ENCODE measurements at places on chromosomes 16 and 17.

GRCh38 chr17:1251866-1252608 is 18.2 kb upstream of the BHLHA9 start:
- peaks cover 2% of the 10 kb centered on the region for H3K4me1 ChIP-seq
- H3K27me3 ChIP-seq, result peaks cover 15% of the 10 kb centered on the region
- no peak overlapping the region for H3K27ac ChIP-seq
- H3K4me3 ChIP-seq, result no peak overlapping the region
- DNase-seq, result no peak

DNA sequence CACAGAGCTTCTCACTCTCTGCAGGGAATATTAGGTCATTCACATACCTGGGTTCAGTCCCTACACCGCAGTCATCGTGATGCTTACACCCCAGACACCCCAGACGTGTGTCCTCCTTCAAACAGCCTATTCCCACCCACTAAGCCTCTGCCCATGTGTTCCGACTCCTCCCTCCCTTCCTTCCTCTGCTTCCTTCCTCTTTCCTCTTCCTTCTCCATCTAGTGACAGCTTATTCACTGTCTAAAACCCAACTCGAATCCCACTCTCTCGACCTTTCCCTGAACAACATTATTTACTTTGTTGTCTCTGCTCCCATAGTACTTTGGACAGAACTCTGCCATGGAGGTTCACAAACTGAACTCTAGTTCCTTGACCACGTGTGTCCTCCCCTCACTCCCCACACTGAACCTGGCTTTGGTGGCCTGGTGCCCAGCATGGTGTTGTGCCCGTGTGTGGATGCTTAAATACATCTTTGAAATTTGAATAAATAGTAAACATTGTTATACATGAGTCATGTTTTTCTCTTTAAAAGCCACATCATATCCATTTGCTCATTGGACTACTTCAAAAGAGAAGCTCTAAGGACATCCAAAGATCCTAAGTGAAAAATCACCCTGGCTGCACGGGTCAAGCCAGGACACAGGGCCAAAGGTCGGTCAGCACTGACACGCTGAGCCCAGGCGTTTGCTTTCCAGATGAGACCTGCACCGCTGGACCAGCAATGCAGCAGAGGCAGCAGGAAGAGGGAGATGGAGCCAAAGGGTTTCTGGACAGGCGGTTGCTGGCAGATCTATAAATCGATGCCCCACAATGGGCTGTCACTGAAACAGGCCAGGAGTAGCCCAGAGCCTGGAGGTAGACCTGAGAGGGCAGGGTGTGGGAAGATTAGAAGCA is 14.1 kb upstream of the G6PC1 start:
- no peak overlapping the region for H3K27ac ChIP-seq
- H3K27me3 ChIP-seq, result peaks cover 10% of the 10 kb centered on the region
- DNase-seq, result no peak
- H3K4me1 ChIP-seq, result peaks cover 5% of the 10 kb centered on the region
- no peak overlapping the region for H3K4me3 ChIP-seq

GRCh38 chr17:82101301-82101715 is 3.3 kb upstream of the FASN start:
- no peaks in the 10 kb centered on the region for H3K36me3 ChIP-seq
- H3K4me3 ChIP-seq, result no peak overlapping the region
- no peak overlapping the region for H3K27ac ChIP-seq

- no peaks in the 10 kb centered on the region for H3K27me3 ChIP-seq
- no peaks in the 10 kb centered on the region for H3K36me3 ChIP-seq
- DNase-seq, result no peak
- H3K4me1 ChIP-seq, result no peaks in the 10 kb centered on the region
- no peak overlapping the region for H3K4me3 ChIP-seq
Measured at GRCh38 chr16:59907611-59908010, 1173.5 kb upstream of the GOT2 start.

GRCh38 chr16:88964636-88965035 is 12.4 kb downstream of the CBFA2T3 start:
- H3K36me3 ChIP-seq, result peaks cover 24% of the 10 kb centered on the region
- peak overlapping the region; percentile 8 for H3K27ac ChIP-seq
- no peak overlapping the region for H3K4me3 ChIP-seq

GRCh38 chr17:2149934-2150333 is 95.0 kb downstream of the HIC1 start:
- DNase-seq, result no peak
- H3K27me3 ChIP-seq, result no peaks in the 10 kb centered on the region
- no peak overlapping the region for H3K4me3 ChIP-seq
- H3K36me3 ChIP-seq, result peaks cover 18% of the 10 kb centered on the region
- H3K4me1 ChIP-seq, result no peaks in the 10 kb centered on the region
- no peak overlapping the region for H3K27ac ChIP-seq

- H3K27ac ChIP-seq, result no peak overlapping the region
- no peaks in the 10 kb centered on the region for H3K36me3 ChIP-seq
- H3K27me3 ChIP-seq, result peaks cover 10% of the 10 kb centered on the region
- DNase-seq, result no peak
- peaks cover 21% of the 10 kb centered on the region for H3K4me1 ChIP-seq
- no peak overlapping the region for H3K4me3 ChIP-seq
Measured at GRCh38 chr17:73293480-73293911, 18.3 kb downstream of the CDC42EP4 start.

DNA sequence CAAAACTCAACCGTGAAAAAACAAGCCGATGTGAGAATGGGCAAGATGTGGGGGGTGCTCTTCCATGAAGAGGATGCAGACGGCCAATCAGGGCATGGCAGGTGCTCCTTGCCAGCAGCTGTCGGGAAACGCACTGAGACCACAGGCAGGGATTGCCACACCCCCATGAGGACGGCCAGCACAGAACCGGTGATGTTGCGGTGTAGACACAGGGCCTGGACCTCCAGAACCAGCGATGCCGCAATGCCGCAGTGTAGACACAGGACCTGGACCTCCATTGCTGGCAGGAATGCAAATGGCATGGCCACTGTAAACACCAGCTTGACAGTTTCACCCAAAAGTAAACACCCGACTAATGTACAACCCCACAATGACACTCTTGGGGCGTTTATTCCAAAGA is 164.9 kb downstream of the BANP start:
- peaks cover 3% of the 10 kb centered on the region for H3K4me1 ChIP-seq
- H3K36me3 ChIP-seq, result no peaks in the 10 kb centered on the region
- peak overlapping the region; percentile 33 for H3K27ac ChIP-seq
- no peak overlapping the region for H3K4me3 ChIP-seq

DNA sequence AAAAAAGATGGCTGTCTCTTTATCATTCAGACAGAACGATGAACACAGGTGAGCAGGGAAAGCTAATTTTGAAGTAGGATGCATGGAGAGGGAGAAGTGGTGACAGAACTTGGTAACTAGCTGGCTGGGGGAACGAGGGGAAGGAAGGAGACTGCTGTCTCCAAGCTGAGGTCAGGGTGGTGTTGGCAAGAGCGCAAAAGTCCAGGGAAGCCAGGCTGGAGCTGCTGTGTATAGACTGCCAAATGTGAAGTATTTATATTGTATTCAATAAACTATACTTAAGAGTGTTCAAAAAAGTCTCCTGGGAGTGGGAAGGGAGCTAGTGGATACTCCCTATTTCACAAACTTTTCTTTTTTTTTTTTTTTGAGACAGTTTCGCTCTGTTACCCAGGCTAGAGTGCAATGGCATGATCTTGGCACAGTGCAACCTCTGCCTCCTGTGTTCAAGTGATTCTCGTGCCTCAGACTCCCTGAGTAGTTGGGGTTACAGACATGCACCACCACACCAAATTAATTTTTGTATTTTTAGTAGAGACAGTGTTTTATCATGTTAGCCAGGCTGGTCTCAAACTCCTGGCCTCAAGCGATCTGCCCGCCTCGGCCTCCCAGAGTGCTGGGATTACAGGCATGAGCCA is 8.2 kb downstream of the TMEM106A start:
- H3K27ac ChIP-seq, result no peak overlapping the region
- DNase-seq, result no peak
- H3K36me3 ChIP-seq, result peaks cover 26% of the 10 kb centered on the region

DNA sequence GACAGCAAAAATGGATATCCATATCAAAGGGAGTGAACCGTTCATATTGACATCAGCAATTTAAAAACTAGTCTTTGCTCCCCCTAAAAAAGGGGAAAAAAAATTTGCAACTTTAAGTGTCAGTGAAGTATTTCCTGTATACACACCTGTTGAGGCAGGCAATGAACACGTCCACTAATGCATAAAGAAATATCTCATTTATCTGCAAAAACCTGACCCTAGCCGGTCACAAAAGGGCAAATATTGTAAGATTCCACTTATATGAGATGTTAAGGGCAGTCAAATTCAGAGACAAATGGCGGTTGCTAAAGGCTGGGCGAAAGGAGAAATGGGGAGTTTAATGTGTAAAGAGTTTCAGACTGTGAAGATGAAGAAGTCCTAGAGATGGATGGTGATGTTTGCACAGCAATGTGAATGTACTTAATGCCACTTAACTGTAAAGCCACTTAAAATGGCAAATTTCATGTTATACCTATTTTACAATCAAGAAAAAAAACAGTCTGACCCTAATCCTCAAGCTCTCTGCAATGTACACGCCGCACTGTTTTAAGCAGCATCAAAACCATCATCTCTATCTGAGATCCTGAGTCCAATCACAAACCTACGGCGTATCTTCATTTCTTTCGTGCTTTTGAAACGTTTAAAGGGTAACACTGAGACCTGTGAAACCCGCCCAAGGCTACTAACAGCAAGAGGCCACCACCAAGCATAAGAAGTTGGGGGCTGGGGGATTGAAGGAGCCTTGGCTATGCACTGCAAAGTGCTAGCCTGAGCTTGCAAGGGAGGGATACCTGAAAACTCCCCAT is 1.1 kb downstream of the PARN start:
- peak overlapping the region; percentile 95 for H3K27ac ChIP-seq
- peaks cover 16% of the 10 kb centered on the region for H3K36me3 ChIP-seq
- H3K27me3 ChIP-seq, result no peaks in the 10 kb centered on the region
- peaks cover 20% of the 10 kb centered on the region for H3K4me1 ChIP-seq
- peak overlapping the region; percentile 97 for H3K4me3 ChIP-seq
- no peak for DNase-seq

- H3K4me1 ChIP-seq, result no peaks in the 10 kb centered on the region
- DNase-seq, result no peak
- no peaks in the 10 kb centered on the region for H3K27me3 ChIP-seq
- no peaks in the 10 kb centered on the region for H3K36me3 ChIP-seq
- H3K4me3 ChIP-seq, result no peak overlapping the region
- no peak overlapping the region for H3K27ac ChIP-seq
Measured at GRCh38 chr16:51388516-51388951, 237.5 kb upstream of the SALL1 start.

- H3K36me3 ChIP-seq, result peaks cover 16% of the 10 kb centered on the region
- H3K27me3 ChIP-seq, result no peaks in the 10 kb centered on the region
- H3K27ac ChIP-seq, result peak overlapping the region; percentile 92
- peaks cover 58% of the 10 kb centered on the region for H3K4me1 ChIP-seq
- peak overlapping the region; percentile 91 for H3K4me3 ChIP-seq
Measured at GRCh38 chr16:23505180-23505665, 5.1 kb downstream of the GGA2 start.

DNA sequence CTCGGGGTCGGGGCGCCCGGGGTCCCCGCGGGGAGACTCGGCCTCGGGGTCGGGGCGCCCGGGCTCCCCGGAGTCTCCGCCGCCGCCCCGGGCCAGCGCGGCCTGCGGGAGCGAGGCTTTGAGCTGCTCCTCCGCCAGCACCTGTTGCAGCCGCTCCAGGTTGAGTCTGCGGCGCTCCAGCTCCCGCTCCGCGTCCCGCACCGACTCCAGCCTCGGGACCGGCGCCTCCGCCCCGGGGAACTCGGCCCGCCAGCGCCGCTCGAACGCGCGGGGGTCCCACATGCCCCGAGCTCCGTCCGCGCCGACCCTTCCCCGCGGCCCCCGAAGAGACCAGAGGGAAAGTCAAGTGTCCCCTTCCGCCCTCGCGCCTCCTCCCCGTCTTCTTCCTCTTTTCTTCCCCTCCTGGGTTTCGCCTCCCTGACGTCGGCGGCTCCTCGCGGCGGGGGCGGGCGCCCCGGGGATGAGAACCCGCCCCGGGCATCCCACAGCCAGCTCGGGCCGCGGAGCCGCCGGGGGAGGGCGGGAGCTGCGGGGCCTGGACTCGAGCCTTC is 40.8 kb upstream of the BHLHA9 start:
- H3K27ac ChIP-seq, result peak overlapping the region; percentile 89
- H3K27me3 ChIP-seq, result peaks cover 6% of the 10 kb centered on the region
- peaks cover 3% of the 10 kb centered on the region for H3K36me3 ChIP-seq

- H3K36me3 ChIP-seq, result no peaks in the 10 kb centered on the region
- H3K4me3 ChIP-seq, result peak overlapping the region; percentile 45
- H3K27ac ChIP-seq, result no peak overlapping the region
- H3K4me1 ChIP-seq, result peaks cover 7% of the 10 kb centered on the region
Measured at GRCh38 chr17:74369221-74369620, 1.9 kb downstream of the GPR142 start.

GRCh38 chr17:73958453-73958852 is 245.0 kb upstream of the RPL38 start:
- no peak overlapping the region for H3K4me3 ChIP-seq
- no peak overlapping the region for H3K27ac ChIP-seq
- no peaks in the 10 kb centered on the region for H3K27me3 ChIP-seq
- peaks cover 3% of the 10 kb centered on the region for H3K36me3 ChIP-seq
- no peaks in the 10 kb centered on the region for H3K4me1 ChIP-seq

- DNase-seq, result no peak
- peak overlapping the region; percentile 45 for H3K27ac ChIP-seq
- peaks cover 36% of the 10 kb centered on the region for H3K36me3 ChIP-seq
- peaks cover 7% of the 10 kb centered on the region for H3K4me1 ChIP-seq
- no peaks in the 10 kb centered on the region for H3K27me3 ChIP-seq
- H3K4me3 ChIP-seq, result no peak overlapping the region
Measured at GRCh38 chr16:57060323-57061083, 31.9 kb upstream of the CPNE2 start.

DNA sequence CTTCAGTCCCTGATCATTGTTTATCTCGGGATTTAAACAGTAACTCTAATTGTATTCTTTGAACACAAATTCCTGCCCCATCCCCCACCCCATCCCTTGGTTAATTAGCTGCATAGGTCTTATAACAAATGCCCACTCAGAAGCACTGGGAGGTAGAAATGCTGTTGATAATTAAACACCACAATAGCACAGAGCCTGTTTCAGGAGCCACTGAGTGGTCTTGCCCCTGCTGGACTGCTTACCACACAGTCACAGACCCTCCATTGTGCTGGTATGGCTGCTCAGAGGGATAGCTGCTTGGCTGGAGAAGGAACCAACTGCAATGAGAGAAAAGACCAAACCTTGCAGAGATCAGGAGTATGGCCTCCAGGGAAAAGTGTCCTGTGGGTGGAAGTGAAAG is 214.1 kb downstream of the ANKFN1 start:
- H3K4me1 ChIP-seq, result no peaks in the 10 kb centered on the region
- DNase-seq, result no peak
- H3K36me3 ChIP-seq, result no peaks in the 10 kb centered on the region
- no peak overlapping the region for H3K27ac ChIP-seq
- no peak overlapping the region for H3K4me3 ChIP-seq

DNA sequence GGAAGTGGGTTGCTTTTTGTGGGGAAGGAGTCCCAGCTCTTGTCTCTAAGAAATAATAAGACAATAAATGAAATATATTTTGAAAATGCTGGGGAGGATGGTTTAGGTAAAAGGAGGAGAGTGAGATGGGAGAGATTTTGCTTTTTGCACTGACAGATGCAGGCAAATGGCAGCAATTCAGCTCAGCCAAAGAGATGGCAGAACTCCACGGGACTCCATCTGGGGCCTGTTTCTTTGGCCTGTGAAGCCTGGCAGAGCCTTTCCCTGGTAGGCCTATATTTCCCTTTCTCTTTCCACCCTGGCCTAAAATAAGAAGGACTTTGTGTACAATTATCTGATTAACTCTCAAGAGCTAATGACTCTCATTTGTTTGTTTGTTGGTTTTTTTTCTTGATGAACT is 1525.1 kb downstream of the CDH11 start:
- H3K27me3 ChIP-seq, result no peaks in the 10 kb centered on the region
- no peak for DNase-seq
